Caki2 (cell line): ENCODE measurements at places on chromosomes 2 and 18. TPM values are rescaled to one million over a fixed set of nuclear protein-coding genes. Genes with fewer than 3 reads are reported as not detected.

Gene GULP1
- 144 and 172 TPM in 2 replicates for total RNA-seq

Gene SPTBN1
- total RNA-seq, result 96.7 and 110 TPM in 2 replicates

Gene UGT1A9
- 127 and 161 TPM in 2 replicates for total RNA-seq

- DNase-seq, result no peak
Measured at GRCh38 chr2:21396252-21396651, 272.5 kb downstream of the TDRD15 start.

DNA sequence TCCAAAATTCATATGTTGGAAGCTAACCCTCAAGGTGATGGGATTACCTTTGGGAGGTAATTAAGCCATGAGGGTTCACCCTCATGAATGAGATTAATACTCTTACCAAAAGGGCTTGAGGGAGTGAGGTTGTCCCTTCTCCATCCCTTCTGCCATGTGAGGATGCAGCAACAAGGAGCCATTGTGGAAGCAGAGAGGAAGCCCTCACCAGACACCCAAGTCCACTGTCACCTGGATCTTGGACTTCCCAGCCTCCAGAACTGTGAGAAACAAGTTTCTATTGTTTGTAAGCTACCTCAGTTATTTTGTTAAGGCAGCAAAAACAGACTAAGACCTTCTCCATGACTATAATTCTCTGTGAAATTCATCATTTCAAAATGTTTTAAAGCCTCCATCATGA lies 125.7 kb downstream of the FAM124B start:
- DNase-seq, result no peak

GRCh38 chr18:30970196-30970816 lies 72.2 kb downstream of the DSC3 start:
- peak; percentile 16 for DNase-seq

DNA sequence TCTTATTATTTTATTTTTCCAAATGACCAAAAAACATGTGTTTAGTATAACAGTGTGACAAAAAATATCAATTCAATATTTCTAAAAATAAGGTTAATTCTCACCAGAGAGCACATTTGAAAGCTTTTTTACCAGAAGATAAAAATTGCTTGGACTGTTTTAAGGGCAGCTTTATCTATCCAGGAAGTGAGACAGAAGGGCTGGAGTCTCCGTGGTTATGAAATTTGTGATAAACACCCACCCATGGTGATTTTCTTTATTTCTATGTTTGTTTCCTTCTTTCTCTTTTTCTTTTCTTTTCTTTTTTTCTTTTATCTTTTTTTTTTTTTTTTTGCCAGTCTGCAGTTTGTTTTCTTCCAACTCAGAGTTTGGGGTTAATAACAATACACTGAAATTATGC lies 298.5 kb downstream of the PIEZO2 start:
- DNase-seq, result no peak

- no peak for DNase-seq
Measured at GRCh38 chr2:178008636-178009289, 63.8 kb downstream of the PDE11A start.

- DNase-seq, result no peak
Measured at GRCh38 chr2:53998834-53999233, 28.0 kb upstream of the PSME4 start.

GRCh38 chr18:56086176-56086575 lies 498.2 kb upstream of the TCF4 start:
- DNase-seq, result no peak

GRCh38 chr2:237885111-237885930 lies 25.9 kb downstream of the RAMP1 start:
- DNase-seq, result no peak

DNA sequence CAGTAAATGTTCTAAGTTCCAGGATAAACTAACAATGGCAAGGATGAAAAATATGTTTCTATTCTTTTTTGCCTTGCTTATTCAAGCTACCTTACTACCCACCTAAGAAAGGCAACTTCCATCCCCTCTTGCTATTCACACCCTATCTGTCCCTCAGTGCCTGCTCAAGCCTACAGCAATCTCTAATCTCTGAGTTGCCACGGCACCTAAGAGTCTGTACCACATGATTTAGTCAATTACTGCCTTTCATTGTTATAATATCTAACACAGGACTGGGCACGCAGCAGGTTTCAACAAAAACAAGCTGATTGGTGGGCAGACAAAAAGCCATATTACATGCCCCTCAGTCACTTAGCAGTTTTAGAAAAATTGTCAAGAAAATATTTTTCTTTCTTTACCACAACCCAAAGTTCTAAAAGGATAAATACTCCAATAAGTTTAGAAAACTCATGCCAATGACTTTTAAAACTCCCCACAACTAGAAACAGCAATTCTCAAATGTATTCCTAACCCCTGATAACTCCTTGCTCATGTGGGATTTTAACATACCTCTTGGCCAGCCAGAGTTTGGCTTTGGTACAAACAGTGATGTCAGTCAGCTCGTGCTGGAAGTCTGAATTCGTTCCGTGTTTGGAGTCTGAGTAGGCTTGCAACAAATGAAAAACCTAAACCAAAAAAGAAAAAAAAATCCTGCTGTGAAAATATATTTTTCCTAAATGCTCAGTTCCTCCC lies 117.3 kb upstream of the ZFP36L2 start:
- no peak for DNase-seq

DNA sequence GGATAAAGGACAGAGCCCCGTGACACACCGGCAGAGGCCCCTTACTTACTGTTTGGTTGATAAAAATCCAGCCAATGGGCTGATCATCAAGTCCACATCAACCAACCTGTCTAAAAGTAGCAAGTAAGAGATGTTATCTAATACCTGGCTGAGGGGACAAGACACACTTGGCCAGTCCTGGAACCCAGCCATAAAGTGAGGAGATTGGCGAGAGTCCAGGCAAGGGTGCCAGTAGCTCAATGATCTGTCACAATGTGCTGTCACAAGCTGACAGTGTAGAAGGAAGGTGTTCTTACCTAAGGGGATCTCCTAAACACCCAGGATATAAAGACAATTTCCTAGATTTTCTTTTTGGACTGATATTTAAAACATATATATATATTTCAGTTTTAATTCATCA lies 61.7 kb upstream of the IL1R2 start:
- no peak for DNase-seq

- DNase-seq, result no peak
Measured at GRCh38 chr2:56732946-56733345, 549.2 kb downstream of the CCDC85A start.

- DNase-seq, result no peak
Measured at GRCh38 chr2:205717999-205718398, 35.7 kb downstream of the NRP2 start.
